Trophoblast cell (in vitro differentiated cells and primary cell): ENCODE measurements at places on chromosomes 12 and 14.

GRCh38 chr14:78455896-78456435 is 285.8 kb downstream of the NRXN3 start:
- H3K4me3 ChIP-seq = no peak overlapping the region
- H3K27me3 ChIP-seq = no peaks in the 10 kb centered on the region
- H3K27ac ChIP-seq = no peak overlapping the region

- peaks cover 5% of the 10 kb centered on the region for H3K4me1 ChIP-seq
- H3K4me3 ChIP-seq = no peak overlapping the region
- no peaks in the 10 kb centered on the region for H3K27me3 ChIP-seq
- no peak for DNase-seq
- no peak overlapping the region for H3K27ac ChIP-seq
Measured at GRCh38 chr12:65988596-65988995, 142.0 kb downstream of the LLPH start.

DNA sequence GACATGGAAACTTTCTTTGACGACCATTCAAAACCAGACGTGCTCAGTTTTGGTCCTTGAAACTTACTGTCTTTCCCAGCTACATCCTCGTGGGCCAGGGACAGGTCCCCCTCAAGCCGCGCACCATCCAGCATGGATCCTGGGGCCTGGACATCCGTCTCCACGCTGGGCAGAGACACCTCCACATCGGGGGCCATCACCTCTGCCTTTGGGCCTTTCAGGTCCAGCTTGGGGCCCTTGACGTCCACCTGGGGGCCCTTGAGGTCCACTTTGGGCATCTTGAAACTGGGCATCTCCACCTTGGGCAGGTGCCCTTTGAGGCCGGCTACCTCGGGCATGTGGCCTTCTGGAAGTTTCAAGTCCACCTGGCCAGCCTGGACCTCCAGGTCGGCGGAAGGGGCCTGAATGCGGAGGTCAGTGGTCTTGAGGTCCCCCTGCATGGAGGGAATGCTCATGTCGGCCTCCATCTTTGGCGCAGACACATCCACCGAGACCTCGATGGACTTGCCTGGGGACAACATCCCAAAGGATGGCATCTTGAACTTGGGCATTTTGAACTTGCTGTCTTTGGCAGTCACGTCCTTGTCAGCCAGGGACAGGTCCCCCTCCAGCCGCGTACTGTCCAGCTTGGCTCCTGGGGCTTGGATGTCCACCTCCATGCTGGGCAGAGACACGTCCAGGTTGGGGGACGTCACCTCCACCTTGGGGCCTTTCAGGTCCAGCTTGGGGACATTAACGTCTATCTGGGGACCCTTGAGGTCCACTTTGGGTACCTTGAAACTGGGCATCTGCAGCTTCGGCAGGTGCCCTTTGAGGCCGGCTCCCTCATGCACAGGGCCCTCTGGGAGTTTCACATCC is 17.1 kb downstream of the PLD4 start:
- H3K4me3 ChIP-seq = no peak overlapping the region
- H3K27me3 ChIP-seq = no peaks in the 10 kb centered on the region
- no peak for DNase-seq
- H3K36me3 ChIP-seq = no peaks in the 10 kb centered on the region
- H3K27ac ChIP-seq = no peak overlapping the region

DNA sequence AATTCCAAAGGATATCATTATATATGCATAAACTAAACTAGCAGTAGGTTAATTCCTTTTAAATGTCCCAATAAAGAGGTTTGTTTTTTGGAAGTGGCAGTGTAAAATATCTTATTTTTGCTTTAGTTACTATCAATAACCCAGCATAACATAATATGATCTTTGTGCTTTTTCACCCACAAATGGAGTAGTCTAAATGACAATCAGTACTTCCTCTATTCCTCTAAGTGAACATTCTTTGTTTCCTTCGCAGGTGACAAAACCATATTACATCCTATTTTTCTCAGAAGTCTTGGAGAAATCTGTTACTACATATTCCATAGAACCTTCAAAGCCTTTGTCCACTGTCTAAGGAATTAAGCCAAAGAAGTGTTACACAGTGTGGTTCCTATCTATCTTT is 62.5 kb downstream of the MED13L start:
- DNase-seq = no peak
- H3K36me3 ChIP-seq = no peaks in the 10 kb centered on the region
- no peaks in the 10 kb centered on the region for H3K4me1 ChIP-seq
- H3K27me3 ChIP-seq = no peaks in the 10 kb centered on the region

DNA sequence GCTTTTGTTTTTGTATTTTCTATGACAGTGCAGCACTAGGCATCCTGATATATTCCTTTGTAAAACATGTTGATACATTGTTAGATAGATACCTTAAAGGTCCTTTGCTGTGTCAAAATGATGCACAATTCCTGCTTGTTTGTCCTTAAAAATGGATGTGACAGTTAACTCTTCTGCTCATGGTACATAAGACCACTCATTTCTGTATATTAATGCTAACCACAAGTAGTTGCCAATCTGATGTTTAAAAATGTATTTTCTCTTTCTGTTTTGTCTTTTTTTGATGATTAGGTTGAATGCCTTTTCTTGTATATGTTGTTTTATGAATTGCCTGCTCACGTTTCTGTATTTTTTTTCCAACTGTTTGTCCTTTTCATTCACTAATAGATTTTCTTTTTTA is 35.1 kb downstream of the ATF7IP start:
- no peak for DNase-seq
- no peaks in the 10 kb centered on the region for H3K4me1 ChIP-seq
- no peaks in the 10 kb centered on the region for H3K27me3 ChIP-seq
- H3K36me3 ChIP-seq = peaks cover 3% of the 10 kb centered on the region

GRCh38 chr14:36784541-36784940 is 122.9 kb downstream of the PAX9 start:
- H3K27ac ChIP-seq = no peak overlapping the region
- no peaks in the 10 kb centered on the region for H3K36me3 ChIP-seq
- H3K4me1 ChIP-seq = peaks cover 3% of the 10 kb centered on the region
- no peak for DNase-seq

DNA sequence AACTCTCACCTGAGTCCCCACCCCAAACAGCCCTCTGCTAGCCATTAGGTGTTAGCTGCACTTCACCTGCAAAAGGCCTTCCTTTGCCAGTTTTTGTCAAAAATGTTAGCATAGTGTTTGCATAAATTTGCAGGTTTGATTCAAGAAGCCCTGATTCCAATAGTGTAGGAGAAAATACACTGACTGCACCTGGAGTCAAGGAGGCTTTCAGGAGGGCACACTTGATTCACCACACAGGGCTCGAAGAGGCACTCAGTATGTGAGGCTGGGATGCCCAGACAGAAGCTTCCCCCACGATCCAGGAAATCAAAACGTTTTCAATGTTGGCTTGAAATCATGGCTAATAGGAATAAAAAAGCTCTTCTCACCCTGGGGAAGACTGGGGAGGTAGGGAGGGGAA is 40.5 kb upstream of the DDX11 start:
- no peak overlapping the region for H3K27ac ChIP-seq
- H3K4me3 ChIP-seq = no peak overlapping the region
- no peaks in the 10 kb centered on the region for H3K4me1 ChIP-seq
- H3K36me3 ChIP-seq = no peaks in the 10 kb centered on the region
- no peak for DNase-seq
- H3K27me3 ChIP-seq = no peaks in the 10 kb centered on the region

DNA sequence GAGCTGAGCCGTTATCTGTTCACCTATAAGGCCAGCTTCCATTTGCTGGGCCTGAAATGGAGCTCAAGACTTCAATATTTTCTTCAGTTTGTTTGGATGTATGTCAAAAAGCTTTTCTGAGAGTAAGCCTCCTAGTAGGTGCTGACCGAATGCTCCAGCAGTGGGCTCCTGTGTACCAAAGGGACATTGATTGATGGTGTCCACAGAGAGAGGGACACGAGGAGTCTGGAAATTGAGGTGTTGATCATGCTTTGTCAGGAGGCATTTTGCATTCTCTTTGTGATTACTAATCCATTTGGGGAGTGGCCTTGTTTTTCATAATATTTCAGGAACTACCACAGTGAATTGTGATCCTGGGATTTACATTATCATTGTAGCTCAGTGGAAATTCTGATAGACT is 107.7 kb upstream of the SLC38A2 start:
- H3K27ac ChIP-seq = no peak overlapping the region
- DNase-seq = no peak
- no peaks in the 10 kb centered on the region for H3K27me3 ChIP-seq
- peaks cover 2% of the 10 kb centered on the region for H3K4me1 ChIP-seq
- H3K36me3 ChIP-seq = no peaks in the 10 kb centered on the region

- H3K27ac ChIP-seq = no peak overlapping the region
- no peaks in the 10 kb centered on the region for H3K36me3 ChIP-seq
- H3K4me1 ChIP-seq = peaks cover 4% of the 10 kb centered on the region
- no peak overlapping the region for H3K4me3 ChIP-seq
- DNase-seq = peak; percentile 24
Measured at GRCh38 chr14:56422703-56423213, 156.8 kb upstream of the TMEM260 start.

DNA sequence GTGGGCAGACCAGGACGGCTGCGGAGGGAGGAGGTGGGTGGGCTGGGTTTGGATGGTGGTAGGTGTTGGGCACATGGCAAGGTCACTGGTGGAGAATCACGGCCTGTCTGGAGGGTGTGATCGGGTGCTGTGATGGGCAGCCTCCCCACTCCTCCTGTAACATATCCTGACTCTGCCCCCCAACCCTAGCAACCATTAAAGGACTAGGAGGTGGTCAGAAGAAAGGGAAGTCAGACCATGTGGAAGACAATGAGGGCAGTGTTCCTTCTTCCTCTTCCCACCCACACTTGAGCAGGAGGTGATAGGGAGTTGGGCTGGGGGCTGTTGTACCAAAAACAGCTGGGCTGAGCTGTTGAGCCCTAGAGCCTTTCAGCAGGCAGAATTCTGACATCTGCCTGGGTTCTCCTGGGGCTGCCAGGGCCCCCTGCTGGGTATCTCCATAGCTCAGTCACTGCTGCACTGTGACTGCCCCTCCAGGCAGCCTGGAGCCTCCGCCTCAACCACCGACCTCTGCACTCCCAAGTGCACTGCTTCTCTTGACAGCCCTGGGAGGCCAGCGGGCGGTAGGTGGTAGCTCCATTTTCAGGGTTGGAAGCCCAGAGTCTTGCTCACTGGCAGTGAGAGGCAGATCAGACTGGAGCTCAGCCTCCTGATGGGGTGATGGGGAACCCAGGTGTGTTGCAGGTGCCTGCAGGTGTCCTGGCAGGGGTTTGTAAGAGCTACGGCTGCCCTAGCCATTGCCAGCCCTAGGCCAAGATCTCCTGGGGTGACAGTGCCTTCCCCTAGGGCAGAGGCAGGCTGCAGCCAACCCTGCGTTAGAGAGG is 15.4 kb downstream of the VASH1 start:
- H3K27me3 ChIP-seq = no peaks in the 10 kb centered on the region
- no peak for DNase-seq
- peaks cover 19% of the 10 kb centered on the region for H3K4me1 ChIP-seq
- H3K4me3 ChIP-seq = no peak overlapping the region
- peaks cover 3% of the 10 kb centered on the region for H3K36me3 ChIP-seq

GRCh38 chr14:96797582-96798349 is 584 bp downstream of the VRK1 start:
- no peak for DNase-seq
- peak overlapping the region; percentile 44 for H3K27ac ChIP-seq
- H3K36me3 ChIP-seq = no peaks in the 10 kb centered on the region
- peaks cover 3% of the 10 kb centered on the region for H3K4me1 ChIP-seq
- no peaks in the 10 kb centered on the region for H3K27me3 ChIP-seq

DNA sequence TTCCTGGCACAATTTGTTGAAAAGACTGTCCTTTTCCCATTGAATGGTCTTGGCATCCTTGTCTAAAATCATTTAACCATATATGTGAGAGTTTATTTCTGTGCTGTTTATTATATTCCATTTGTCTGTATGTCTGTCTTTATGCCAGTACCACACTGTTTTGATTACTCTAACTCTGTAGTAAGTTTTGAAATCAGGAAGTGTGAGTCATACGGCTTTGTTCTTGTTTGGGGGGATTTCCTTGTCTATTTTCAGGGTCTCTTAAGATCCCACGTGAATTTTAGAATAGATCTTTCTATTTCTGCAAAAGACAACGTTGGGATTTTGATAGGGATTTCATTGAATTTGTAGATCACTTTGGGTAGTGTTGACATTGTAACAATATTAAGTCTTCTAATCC is 88.5 kb downstream of the MYRFL start:
- H3K4me3 ChIP-seq = no peak overlapping the region
- no peaks in the 10 kb centered on the region for H3K27me3 ChIP-seq
- H3K36me3 ChIP-seq = peaks cover 1% of the 10 kb centered on the region
- no peaks in the 10 kb centered on the region for H3K4me1 ChIP-seq
- no peak for DNase-seq
- no peak overlapping the region for H3K27ac ChIP-seq
